Left renal pelvis (tissue), 4 donors: ENCODE measurements at places on chromosomes 11 and 22. TPM values are rescaled to one million over a fixed set of nuclear protein-coding genes. Genes with fewer than 3 reads are reported as not detected.

DNA sequence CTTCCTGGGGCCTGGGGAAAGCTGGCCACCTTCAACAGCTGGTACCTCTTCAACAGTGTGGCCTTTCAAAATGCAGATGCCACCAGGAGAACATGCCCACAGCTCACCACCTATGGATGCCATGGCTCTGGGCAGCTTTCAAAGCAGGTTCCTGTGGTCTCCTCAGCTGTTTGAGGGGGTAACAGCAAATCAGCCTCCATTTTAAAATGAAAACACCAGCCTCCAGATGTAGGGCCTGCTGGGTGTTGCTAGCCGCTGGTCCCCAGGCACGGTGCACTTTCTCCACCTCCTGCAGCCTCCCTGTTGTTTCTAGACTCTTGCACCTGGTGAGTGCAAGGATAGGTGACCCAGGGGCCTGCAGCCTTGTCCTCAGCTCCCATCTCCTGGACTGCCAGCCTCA lies 10.0 kb downstream of the CDPF1 start:
- DNase-seq: no peak

GRCh38 chr11:7871056-7871455 lies 60.0 kb downstream of the OR10A6 start:
- no peak for DNase-seq

- DNase-seq: no peak
These were observed 5.8 kb downstream of the RAPSN start for GRCh38 chr11:47443028-47443700.

DNA sequence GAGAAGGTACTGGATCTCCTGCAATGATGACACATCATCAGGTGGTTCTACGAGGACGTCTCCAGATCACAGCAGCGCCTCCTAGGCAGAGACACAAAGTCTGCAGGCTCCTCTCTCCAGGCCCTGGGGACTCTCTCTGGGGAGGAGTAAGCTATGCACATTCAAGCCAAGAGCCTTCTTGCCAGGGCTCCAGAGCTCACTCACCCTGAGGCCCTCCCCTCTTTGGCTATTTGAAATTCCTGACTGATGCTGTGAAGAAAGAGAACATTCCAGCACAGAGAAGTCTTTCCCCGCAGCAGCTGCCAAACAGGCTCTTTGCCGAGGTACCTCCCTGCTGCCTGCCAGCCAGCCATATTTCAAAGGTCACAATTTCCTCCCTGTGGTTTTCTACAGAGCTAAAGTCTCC lies 204.9 kb downstream of the CSNK2A3 start:
- no peak for DNase-seq

The WNT7B gene
- 16.6 TPM for polyA plus RNA-seq

The OR51B5 gene
- 0.17 TPM for polyA plus RNA-seq

The PRG2 gene
- 0.20 TPM for polyA plus RNA-seq

- no peak for DNase-seq
These were observed 198.3 kb downstream of the NAV2 start for GRCh38 chr11:19910931-19911330.

DNA sequence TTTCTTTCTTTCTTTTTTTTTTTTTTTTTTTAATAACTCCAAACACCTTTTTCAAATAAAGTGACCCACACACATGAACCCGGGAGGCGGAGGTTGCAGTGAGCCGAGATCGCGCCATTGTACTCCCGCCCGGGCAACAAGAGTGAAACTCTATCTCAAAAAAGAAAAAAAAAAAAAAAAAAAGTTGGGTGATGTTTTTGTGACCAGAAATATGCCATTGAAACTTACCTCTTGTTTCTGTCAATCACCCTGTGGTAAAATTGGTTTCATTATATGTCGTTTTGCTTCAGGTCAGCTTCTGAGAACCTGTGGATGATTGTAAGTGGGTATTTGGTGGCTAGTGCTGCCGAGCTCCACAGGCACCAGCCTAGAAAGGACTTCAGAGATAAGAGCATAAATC lies 238.8 kb downstream of the TBC1D22A start:
- no peak for DNase-seq

- no peak for DNase-seq
These were observed 71.4 kb downstream of the SLC1A2 start for GRCh38 chr11:35347921-35348331.

The PIK3C2A gene
- polyA plus RNA-seq: 38.5 TPM

The SMIM35 gene
- 0.35 TPM for polyA plus RNA-seq

GRCh38 chr11:118314988-118315411 lies 10.5 kb downstream of the CD3E start:
- no peak for DNase-seq

The ILK gene
- polyA plus RNA-seq: 143 TPM

The DNAJB7 gene
- polyA plus RNA-seq: 0.81 TPM

- no peak for DNase-seq
These were observed 62.7 kb downstream of the MYO18B start for GRCh38 chr22:25804676-25805075.

DNA sequence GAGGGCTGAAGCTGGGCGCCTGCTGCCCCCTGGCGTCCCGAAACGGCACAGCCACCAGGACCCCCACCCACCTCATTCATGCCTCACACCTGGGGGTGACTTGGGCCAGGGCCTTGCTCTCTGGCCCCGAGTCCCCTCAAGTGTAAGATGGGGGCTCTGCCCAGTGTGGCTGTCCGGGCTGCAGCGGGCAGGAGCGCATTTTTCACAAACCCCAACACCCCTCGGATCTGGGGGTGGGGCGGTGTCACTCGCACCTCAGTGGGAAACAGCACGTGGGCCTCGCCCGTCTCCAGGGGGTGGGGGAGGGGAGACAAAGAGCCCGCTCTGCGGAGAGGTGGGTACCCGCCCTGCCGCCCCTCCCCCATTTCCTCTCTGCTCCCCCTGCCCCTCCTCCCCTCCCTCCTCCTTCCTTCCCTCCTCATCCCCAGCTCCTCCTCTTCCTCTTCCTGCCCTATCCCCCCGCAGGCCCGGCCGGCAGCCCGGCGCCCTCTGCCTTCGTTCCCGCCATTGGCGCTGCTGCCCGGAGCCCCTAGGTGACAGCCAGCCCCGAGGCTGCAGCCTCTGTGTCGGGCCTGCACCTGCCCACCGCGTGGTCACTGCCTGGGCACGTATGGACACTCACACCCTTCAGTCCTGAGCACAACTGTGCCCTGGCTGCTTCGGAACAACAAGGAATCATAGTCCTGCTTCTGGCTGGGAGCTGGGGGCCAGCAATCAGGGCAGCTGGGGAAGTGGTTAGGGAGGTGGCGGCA lies 6.8 kb upstream of the CDKN1C start:
- no peak for DNase-seq

The BIK gene
- 1.4 TPM for polyA plus RNA-seq

DNA sequence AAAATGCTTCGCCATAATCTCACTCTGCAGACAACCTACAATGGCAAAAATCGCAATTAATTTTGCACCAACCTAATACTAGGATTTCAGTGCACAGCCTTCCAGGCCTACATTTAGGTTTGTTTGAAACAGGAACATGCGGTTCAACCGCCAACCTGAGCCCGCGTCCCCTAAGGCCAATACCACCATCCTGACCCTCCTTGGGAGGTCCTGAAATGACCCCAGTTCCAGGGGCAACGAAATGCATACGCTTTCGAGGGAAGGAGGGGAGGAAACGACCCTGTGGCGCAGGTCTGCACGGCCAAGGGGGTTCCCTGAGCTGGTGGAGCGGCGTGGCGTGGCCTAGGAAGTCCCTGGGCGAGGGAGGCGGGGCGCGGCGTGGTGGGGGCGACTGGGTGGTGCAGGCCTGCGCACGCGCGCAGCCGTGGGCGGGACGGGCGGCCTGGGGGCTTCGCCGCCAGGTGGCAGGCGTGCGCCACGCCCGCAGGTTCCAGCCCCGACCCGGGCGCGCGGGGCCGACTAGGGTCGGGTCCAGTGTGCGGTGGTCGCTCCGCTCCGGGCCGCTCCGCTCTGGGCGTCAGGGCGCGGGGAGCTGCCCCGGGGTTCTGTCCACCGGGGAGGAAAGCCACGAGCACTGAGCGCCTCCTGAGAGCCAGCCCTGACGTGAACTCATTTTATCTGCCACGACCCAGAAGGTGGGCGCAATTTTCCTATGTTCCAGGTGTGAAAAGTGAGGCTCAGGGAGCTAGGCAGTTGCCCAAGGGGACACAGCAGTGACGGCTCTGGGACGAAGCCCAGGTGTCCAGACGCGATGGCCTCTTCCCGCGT lies 94.1 kb downstream of the SWAP70 start:
- no peak for DNase-seq

- DNase-seq: no peak
These were observed 8.6 kb downstream of the HSD17B12 start for GRCh38 chr11:43689167-43689566.

GRCh38 chr22:47266329-47266728 lies 503.9 kb downstream of the TBC1D22A start:
- DNase-seq: no peak

DNA sequence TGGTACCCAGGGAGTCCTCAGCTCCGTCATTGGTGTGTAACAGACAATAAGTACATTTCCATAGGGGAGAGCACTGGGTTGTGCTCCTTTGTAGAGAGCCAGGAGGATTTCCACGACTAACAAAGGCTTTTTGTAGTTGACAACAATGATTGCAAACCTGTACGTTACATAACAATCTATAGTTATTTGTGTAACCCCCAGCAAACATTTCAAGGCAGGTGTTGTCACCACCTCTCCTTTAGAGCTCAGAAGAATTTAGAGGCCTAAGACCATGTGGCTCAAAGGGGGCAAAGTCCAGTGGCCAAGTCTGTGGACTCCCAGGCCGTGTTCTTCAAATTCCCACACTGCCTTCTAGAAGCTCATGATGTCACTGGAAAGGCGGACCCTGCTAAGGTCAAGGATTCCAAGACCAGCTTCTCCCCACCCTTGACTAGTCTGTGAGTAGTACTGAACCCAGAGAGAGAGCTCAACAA lies 15.8 kb downstream of the RPL27A start:
- no peak for DNase-seq

The FXYD2 gene
- 476 TPM for polyA plus RNA-seq

DNA sequence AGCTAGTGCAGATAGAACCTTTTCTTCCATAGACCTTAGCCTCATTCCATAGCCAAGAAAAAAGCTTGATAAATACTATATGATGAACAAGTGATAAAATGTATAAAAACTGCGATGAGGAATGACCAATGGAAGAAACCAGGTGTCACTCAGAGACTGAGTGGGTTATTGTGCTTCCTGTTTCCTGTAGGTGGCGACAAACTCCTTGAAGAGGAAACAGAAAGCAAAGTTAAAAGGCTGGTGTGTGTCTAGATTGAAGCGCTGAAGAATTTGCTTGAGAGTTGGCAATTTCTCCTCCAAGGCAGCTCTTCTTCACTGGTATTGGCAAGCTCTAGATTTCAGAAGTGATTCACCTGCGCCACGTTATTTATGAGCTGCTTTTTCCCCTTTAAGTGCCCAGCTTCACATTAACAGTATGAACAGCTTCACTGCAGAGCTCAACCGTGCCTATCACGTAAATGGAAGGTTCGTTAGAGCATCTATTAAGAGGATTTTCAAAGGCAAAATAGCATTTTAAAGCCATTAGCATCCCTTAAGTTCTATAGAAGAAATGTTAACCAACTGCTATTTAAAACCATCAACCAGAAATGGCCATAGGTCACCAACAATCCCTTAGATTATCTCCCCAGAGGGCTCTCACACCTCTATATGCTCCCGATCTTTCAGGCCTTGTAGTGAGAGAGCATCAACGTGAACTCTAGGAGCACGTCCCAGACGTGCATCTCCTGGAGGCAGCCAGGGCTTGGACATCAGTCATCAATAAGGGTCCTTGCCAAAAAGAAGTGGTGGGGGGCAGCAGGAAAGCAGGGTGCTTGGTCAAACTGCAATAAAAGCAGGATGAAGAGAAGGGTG lies 179.4 kb downstream of the CADM1 start:
- DNase-seq: peak; percentile 52

- DNase-seq: no peak
These were observed 7.1 kb upstream of the NHERF4 start for GRCh38 chr11:119178166-119178680.

GRCh38 chr11:88188251-88188931 lies 13.1 kb upstream of the RAB38 start:
- no peak for DNase-seq

The KDM4E gene
- 0.16 TPM for polyA plus RNA-seq

The LRRC74B gene
- 0.06 TPM for polyA plus RNA-seq

- DNase-seq: no peak
These were observed 51.7 kb downstream of the CHRDL2 start for GRCh38 chr11:74679513-74679865.

The OSBP gene
- 41.5 TPM for polyA plus RNA-seq

The STK33 gene
- polyA plus RNA-seq: 15.9 TPM

DNA sequence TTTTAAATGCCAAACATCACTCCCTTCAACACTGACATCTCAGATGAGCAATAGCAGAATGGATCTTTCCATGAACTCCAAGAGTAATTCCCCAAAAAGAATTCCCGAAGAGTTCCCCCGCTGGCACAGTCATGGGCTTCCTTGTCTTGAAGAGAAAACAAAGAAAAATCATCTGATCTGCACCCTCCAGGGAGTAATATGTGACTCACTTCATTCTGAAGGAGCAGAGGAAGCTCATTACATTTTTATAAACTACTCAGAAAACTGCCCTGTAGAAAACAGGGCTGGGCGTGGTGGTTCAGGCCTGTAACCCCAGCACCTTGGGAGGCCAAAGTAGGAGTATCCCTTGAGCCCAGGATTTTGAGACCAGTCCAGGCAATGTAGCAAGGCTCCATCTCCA lies 35.7 kb downstream of the CELSR1 start:
- no peak for DNase-seq

- DNase-seq: no peak
These were observed 33.4 kb downstream of the KCNQ1OT1 start for GRCh38 chr11:2666401-2666741.

DNA sequence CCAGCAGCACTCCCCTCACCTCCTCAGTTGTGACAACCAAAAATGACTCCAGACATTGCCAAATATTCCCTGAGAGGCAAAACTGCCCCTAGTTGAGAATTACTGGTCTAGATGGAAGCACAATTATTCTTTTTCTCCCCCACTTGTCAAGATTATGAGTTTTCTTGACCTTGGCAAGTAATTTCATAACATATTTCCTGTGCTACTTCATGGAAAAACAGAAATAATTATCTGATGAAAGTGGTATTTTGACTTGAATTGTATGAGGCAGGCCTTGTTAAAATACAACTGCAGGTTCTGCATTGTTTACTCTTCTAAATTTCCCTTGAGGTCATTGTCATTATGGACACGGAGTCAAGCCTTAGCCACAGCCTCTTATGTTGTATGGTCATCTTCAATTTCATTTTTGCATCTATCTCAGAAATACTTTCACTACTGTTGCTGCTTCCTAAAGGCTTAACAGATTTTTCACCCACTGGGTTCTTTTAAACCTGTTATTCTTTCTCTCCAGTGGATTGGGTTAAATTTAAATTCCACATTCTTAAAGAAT lies 32.2 kb upstream of the LDLRAD3 start:
- DNase-seq: no peak

The NCF4 gene
- polyA plus RNA-seq: 6.0 TPM

The MPEG1 gene
- polyA plus RNA-seq: 9.0 TPM

The MRGPRE gene
- polyA plus RNA-seq: not detected
